ENCODE measurements at places on chromosomes 4 and X. TPM values are rescaled to one million over a fixed set of nuclear protein-coding genes. Genes with fewer than 3 reads are reported as not detected.

GRCh38 chr4:174578366-174578765, 56.1 kb upstream of the HPGD start:
- DNase-seq = no peak

The GC gene
- total RNA-seq = not detected

DNA sequence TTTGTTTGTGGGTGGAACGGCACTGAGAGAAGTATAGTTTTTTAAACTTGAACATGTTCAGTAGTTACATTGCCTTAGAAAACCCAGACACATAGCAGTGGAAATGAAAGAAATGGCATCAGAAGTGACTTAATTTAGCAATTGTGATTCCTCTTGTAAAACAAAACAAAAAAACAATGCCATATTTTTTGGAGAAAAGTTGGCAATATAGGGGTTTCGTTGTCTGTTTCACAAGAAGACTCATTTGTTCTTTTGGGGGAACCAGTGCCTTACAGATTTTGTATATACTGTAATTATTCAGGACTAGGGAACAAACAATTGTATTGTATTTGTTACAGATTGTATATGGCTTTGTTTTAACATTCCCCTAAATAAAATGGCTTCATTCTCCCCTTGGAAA, 390.7 kb downstream of the UNC5C start:
- no peak for DNase-seq

GRCh38 chr4:139501927-139502899, 48.3 kb downstream of the RAB33B start:
- DNase-seq = no peak

DNA sequence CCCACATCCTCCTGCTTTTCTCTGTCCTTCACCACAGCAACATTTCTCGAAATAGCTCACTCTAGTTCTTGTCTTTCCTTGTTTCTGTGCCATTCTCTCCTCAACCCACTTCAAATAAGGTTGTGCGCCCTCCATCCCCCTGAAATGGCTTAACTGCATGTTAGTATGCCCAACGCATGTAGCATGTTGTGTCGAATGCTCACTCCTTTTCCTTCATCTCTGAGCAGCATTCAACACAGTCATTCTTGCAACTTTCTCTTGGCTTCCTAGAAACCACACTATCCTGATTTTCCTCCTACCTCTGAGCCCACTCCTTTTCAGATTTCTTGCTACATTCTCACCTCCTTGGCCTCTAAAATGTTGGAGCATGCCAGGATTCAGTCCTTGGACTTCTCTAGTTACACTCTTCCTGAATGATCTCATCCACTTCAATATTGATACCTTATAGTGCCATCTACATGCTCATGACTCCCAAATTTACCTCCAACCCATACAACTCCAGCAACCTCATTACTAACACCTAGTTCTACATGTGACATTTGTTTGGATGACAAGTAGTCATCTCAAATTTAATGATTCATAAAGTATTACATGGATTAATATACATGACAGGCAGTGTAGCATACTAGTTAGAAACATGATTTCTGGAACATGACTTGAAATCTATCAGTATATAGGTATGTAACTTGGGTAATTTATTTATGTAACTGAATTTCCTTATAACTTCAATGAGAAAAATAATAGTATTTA, 22.3 kb downstream of the RBMX start:
- no peak for DNase-seq

The KDR gene
- 496 TPM for total RNA-seq

DNA sequence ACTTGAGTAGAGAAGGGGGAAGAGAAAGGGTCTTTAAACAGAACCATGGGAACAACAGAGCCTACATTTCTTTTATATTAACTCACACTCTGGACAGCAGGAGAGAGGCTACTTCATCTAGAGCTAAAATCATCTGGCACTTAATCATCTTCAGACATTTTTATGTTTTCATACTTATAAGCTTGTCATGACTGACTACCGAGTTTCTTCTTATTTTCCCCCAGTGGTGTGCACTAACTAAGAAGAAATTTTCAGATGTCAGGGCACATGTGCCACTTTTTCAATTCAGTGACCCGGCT, 11.8 kb upstream of the RTL5 start:
- DNase-seq = no peak

The MTNR1A gene
- total RNA-seq = not detected

All from glomerular endothelial cell (primary cell).